Activated CD4-positive, alpha-beta memory T cell treated with anti-CD3 and anti-CD28 coated beads, Interleukin-2, amount 10 ng/mL, durations not matched to agents 7 days and 5 days (primary cell): ENCODE measurements at places on chromosomes 2 and 18. TPM values are rescaled to one million over a fixed set of nuclear protein-coding genes. Genes with fewer than 3 reads are reported as not detected.

UGT1A8 gene
- total RNA-seq = not detected

- no peak for DNase-seq
Observed at GRCh38 chr2:9460441-9461017, 13.8 kb upstream of the IAH1 start.

GRCh38 chr18:60411715-60412114 lies 39.1 kb upstream of the MC4R start:
- DNase-seq = no peak

GRCh38 chr2:59961746-59962145 lies 591.7 kb downstream of the BCL11A start:
- no peak for DNase-seq

DNA sequence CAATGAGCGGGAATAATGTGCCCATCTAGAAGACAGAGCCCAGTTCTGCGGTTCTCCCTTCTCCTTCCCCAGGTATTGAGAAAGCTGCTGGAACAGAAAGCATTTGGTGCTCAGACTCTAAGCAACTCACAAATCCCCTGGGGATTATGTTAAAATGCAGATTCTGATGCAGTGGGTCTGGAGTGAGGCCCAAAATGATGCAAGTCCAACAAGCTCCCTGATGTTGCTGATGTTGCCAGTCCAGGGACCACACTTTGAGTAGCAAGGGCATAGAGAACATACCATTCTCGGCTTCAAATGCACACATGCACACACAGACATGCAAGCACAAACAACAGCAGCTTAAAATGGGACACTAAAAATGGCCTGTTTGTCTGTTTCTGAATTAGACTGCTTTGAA lies 274.8 kb upstream of the NCKAP5 start:
- DNase-seq = no peak

DNA sequence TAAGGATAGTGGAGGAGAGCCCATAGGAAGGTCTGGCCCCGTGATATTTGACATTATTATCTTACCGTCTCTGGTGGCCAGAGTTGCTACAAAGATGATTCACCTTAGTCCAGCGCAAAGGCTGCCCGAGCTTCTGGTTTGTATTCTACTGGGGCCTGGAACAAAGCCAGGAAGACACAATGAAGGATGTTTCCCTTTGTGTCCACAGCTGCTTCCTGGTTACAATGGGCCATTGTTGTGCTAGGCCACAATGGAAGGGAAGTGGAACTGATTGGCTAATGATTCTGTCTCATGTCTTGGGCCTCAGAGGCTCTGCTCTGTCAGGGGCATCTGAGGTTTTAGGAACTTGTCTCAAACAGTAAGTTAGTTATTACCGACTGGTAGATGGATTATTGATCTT lies 132.2 kb downstream of the TDRD15 start:
- DNase-seq = no peak

DNA sequence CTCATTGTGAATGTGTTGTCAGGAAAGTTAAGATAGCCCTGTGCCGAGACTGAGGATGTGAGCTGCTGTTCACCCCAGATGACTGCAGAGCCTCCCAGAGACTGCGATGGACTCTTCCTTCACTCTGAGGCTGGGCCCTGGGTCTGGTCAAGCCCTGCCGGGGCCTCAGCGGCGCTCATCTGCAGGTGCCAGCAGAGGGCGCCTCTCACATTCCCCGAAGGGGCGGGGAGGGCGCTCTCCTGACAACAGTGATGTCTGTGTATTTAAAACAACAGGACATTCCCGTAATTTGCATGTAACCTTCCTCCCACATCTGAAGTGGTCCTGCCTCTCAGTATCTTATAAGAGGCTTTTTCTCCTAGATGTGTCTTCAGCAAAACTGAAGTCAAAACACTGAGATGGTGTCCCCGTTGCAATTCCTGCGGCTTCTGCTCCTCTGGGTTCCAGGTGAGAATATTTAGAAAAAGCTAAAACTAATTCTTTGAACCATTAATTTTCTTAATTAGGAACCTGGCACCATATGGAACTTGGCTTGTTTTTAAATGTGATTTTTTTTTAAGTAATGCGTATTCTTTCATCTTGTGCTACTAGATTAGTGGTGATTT lies 1377.9 kb downstream of the RPIA start:
- peak; percentile 17 for DNase-seq

DNA sequence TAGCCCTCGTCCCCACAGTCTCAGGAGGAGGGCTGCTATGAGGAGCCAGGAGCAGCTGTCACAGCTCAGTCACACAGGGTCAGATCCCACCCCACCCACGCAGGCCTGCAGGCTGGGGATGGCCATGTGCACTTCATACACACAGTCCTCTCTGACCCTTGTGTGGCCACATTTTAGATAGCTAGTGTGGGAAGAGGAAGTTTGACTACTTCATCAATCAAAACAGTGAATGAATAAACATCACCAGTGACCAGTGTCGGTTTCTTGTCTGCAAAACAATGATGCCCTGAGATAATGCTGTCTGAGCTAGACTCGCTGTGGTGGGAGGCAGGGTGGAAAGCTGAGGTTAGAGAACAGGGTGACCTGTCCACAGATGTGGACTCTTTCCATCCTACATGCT lies 107.1 kb downstream of the PIEZO2 start:
- DNase-seq = no peak

DNA sequence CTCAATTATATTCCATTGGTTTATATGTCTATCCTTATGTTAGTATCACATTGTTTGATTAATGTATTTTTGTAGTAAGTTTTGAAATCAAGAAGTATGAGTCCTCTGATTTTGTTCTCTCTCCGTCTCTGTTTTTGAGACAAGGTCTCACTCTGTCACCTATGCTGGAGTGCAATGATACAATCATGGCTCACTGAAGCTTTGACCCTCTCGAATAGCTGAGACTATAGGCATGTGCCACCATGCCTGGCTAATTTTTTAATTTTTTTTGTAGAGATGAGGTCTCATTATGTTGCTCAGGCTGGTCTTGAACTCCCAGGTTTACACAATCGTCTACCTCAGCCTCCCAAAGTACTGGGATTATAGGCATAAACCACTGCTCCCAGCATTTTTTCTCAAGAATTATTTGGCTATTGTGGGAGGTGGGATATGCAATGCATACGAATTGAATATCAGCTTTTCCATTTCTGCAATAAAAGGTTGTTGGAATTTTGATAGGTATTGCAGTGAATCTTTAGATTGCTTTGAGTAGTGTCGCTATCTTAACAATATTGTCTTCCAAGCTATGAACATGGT lies 17.7 kb upstream of the GORASP2 start:
- no peak for DNase-seq

- no peak for DNase-seq
Observed at GRCh38 chr2:25794544-25795276, 83.6 kb downstream of the ASXL2 start.

DNA sequence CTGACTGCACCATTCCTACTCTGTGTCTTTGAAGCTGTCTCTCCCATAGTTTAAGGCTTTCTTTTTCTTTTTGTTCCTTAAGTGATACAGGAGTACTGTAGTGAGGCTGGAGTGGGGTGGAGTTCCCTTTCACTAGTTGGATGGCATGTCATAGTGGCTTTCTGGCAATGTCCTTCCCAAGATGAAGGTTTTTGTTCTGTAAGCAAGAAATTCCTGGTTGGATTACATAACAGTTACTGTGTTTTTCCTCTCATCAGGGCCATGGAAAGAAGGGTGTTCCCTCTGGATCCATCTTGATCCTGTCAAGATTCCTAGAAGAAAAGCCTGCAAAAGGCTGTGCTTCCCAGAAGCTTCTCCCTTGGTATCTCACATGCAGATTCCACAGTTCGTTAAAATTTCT lies 84.2 kb downstream of the ACKR3 start:
- peak; percentile 9 for DNase-seq

DNA sequence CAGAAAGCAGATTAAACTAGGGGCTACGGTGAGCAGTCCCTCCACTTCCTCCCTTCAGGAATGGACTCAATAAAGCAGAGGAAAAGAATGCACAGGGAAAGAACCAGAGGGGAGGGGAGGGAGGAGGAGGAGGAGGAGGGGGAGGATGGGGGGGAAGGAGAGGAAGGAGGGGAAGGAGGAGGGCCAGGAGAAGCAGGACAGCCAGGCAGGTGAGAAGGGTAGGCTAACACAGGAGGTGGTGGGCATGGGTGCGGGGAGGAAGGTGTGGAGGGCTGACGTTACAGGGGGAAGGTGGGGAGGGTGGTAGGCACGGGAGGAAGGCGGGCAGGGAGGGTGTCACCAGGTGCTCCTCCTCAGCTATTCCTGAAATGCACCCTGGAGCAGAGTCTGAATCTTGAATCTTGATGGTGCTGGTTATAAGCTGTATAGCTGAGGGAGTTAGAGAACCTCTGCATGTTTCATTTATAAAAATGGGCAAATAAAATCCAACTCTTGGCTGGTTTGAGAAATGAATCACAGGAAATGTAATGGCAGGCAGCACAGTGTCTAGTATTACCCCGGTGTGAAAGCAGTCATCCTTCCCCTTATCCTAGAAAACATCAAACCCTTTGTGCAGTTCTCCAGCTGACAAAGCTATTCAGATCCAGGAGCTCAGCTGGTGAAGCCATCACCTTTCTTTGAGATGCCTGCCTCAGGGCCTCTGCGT lies 3.4 kb downstream of the TMEM18 start:
- no peak for DNase-seq
